ENCODE measurements at places on chromosomes 11 and 22. TPM values are rescaled to one million over a fixed set of nuclear protein-coding genes. Genes with fewer than 3 reads are reported as not detected.

The CARD10 gene
- total RNA-seq: 43.1 TPM

The SLC1A2 gene
- total RNA-seq: 0.21 TPM

The ADAMTS15 gene
- total RNA-seq: 39.9 TPM

The ACRV1 gene
- 0.26 TPM for total RNA-seq

The ANO1 gene
- 2.3 TPM for total RNA-seq

The RIC3 gene
- 4.2 TPM for total RNA-seq

DNA sequence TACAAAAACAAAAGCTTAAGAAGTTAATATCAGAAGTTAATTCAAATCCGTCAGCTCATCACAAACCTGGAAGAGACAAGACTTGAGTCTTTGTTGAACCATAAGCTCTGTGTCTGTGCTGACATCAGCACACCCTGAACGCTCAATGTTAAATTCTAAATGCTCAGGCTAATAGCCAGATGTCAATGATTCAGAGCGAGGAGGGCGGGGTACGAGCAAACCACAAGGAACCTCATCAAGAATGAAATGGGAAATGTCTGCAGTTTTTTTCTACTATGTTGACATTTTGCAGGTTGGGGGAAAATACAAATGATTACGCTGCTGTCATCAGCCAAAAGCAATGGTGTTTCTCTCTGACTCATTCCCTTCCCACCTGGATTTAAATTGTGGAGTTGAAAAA lies 1057.2 kb downstream of the NTM start:
- no peak for DNase-seq

DNA sequence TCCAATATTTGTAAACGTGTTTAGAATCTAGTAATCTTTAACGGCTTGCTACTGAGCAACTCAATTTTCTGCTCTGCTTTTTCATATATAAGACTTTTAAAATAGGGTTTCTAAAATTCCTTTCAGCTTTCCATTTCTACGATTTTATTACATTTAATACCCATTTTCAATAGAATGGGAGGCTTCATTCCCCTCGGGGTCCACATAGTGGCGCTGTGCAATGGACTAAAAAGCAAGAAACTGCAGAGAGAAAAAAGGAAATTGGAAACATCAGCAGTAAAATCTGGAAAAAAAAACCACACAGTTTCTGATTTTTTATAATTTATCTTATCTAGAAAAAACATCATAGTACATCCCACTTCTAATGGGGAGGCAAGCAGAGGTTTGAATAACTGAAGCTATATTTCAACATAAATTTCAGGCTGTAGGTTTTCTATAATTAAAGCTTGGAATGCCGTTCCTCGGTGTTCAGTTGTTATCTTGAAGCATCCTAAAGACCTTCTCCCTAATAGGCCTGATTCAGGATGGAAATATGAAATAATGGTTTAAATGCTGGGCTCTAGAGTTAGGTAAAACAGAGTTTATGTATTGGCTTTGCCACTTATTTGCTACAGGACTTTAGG lies 18.7 kb upstream of the JHY start:
- DNase-seq: no peak

DNA sequence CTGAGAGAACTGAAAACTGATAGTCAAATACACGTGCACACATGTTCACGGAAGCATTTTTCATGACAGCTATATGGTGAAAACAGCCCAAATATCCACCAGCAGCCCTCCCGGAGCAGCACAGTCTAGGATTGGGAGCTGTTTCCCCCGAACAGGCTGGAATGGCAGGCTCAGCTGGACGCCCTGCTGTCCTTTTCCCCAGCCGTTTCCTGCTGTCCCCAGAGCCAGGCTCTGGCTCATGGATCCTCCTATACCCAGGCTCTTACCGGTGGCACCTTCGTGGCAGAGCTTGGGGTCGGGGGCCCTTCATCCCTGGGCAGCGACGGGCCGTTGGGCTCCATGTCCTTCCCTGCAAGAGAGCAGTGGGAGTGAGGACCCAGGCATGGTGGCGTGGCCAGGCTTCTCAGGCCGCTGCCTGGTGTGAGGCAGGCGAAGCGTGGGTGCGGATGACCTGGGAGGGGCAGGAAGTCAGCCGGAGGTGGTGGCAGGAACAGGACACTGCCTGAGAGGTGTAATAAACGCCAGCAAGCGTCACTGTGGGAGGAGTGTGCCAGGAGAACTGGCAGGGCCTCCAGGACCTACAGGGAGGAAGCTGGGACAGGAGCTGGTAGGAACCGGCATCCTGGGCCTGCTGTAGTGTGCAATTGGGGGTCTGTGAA lies 38.8 kb downstream of the OSBPL5 start:
- no peak for DNase-seq

DNA sequence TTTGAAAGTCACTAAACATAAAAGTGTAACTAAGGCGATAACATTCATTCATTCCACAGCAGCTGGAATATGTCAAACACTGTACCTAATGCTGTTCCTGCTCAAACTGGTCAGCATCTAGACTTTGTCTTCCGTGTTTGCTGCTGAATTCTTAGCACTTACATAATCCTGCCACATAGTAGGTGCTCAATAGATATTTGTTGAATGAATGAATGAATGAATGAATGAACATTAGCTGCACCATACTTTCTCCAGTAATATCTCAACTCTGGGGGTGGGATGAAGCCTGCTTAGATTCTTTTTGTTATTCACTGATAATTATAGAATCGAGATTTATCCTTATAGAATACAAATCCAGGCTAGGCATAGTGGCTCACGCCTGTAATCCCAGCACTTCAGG lies 6.6 kb upstream of the RNF169 start:
- no peak for DNase-seq
